ENCODE measurements at places on chromosomes 5 and 9. TPM values are rescaled to one million over a fixed set of nuclear protein-coding genes. Genes with fewer than 3 reads are reported as not detected.

Gene CAPSL
- total RNA-seq: not detected

GRCh38 chr5:4730279-4730678 is 409.9 kb upstream of the ADAMTS16 start:
- no peak for DNase-seq

GRCh38 chr5:138641547-138642298 is 66.5 kb upstream of the HSPA9 start:
- peak; percentile 51 for DNase-seq

- DNase-seq: no peak
Measured at GRCh38 chr9:129852579-129852978, 17.3 kb downstream of the USP20 start.

DNA sequence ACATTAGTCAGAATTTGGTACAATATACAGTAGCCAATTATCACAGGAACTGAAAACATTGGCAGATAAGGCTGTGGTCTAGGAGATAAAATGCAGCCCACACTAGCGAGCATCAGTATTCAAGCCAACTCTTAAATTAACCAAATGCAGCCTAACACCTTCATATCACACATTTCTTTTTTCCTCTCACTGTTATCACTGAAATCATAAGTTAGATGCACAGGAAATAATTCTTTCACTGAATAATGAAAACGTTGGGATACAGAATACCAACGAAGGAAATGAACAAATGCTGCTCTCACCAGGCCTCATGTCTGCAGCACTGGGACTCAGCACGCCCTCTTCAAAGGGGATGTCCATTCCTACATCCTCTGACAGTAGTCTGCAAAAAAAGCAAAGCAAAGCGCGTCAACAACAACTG is 109.1 kb upstream of the PCA3 start:
- no peak for DNase-seq

- no peak for DNase-seq
Measured at GRCh38 chr9:14346811-14347405, 33.0 kb upstream of the NFIB start.

DNA sequence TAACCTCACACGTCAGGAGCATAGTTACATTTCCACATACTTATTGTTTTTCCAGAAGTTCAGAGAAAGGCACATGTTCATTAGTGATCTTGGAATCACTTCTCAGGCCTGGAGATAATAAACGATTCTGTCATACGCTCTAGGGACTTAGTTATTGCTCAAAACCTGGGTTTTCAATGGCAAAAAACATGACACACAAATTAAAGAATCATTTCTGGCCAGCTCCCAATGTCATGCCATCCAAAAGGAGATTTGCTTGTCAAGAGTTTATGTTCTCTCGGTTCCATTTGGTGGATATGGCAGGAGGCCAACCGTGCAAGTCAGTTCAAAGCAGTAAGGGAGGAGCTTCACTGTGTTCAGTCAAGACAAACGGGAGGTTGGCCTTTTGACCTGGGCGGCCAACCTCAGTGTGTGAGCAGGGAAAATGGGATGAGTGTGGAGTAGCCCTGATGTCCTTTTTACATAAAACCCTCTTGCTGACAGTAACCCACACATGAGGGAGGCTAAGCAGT is 123.4 kb downstream of the NXNL2 start:
- peak; percentile 69 for DNase-seq

DNA sequence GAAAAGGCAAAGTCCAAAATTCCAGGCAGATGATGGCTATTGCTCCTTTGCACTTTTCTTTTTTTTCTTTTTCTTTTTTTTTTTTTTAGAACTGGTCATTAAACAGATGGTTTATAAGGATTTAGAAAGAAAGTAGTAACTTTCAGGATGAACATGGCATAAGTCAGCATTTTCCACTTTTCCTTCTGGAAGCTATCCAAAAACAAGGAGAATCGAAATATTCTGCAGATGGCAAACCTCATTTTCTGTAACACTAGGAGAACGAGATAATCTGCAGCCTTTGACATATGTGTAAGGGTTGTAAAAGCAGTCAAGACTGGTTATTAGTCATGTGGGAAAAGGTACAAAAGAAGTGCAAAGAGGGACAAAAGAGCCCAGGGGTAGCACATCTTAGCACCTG is 69.1 kb upstream of the PUM3 start:
- DNase-seq: no peak

DNA sequence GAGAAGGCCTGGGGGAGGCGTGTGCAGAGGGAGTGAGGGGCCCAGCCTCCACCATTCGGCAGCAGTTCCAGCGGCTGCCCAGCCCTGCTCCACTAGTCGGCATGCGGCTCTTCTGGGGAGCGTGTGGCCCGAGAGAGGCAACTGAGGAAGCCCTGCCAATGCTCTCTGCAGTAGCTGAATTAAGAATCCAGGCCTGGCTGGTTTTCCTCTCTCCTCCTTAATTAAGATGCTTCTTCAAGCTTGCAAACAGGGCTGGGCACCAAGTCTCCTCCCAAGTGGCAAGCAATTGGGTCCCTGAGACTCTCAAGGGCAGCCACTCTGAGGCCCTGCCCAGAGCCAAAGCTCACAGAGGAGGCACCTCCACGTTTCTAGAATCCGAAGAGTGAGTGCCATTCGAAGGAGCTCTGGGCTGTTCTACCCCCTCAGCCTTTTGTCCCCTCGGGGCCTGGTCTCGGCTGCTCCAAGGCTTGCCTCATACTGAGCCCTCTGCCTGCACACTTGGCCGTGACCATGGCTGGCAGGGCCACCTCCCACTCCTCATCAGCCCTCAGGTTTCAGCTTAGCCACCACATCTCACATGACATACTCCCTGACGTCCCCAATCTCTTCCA is 75.4 kb upstream of the LRRTM2 start:
- no peak for DNase-seq

Gene DYNC2I2
- total RNA-seq: 28.5 TPM

GRCh38 chr5:137303509-137303908 is 195.6 kb downstream of the SPOCK1 start:
- DNase-seq: no peak

- peak; percentile 70 for DNase-seq
Measured at GRCh38 chr9:101486693-101487442, 46.8 kb upstream of the RNF20 start.

Gene WNT8A
- total RNA-seq: not detected
